ENCODE measurements at places on chromosomes 13 and 19.

DNA sequence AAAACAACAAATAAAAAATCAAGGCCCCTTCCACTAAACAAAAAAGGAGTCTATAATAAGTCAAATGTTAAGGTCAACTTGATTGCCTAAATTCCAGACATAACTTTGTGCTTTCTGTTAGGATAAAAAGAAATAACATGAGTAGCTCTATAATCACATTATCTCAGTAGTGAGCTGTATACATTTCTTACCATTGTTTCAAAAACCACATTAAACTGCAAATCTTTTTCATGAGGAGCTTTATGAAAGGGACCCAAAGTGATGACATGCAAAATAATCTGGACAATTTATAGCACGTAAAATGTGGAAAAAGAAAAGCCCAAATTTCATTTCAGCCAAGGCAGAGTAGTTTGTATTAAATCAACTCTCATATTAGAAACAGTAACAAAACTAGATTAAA lies 269.2 kb downstream of the KLF12 start:
- DNase-seq: no peak

GRCh38 chr19:6023085-6023682 lies 45.2 kb upstream of the RANBP3 start:
- DNase-seq: peak; percentile 60

DNA sequence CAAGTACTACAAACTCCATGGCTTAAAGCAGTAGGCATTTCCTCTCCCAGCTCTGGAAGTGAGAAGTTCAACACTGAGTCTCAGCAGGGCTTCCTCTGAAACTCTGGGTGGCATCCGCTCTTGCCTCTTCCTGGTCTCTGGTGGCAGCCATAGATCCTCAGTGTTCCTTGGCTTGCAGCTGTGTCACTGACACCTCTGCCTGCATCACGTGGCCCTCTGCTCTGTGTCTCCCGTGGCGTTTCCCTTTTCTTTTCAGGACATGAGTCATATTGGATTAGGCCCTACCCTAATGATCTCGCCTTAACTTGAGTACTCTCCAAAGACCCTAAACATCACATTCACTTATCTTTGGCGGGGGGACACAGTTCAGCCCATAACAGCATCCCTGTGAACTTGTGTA lies 466.7 kb downstream of the MYO16 start:
- no peak for DNase-seq

- no peak for DNase-seq
Observed at GRCh38 chr13:102495663-102496062, 93.8 kb upstream of the FGF14 start.

DNA sequence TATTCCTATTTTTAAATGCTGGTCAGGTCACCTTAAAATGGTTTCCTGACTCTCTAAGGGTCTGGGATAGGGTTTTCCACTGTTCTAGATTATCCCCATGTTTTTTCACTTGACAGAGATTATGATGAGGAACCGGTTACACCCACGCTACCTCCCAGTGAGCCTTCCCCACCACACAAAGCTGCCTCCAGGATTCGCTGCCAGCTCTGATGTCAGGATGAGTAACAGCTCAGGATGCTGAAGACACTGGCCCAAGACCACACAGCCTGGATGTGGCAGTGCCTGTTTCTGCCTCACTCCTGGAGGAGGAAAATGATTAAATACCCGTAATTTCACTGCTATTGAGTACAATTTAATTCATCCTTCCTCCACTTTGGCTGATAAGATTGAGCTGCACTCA lies 22.9 kb downstream of the ZNF114 start:
- peak; percentile 94 for DNase-seq

DNA sequence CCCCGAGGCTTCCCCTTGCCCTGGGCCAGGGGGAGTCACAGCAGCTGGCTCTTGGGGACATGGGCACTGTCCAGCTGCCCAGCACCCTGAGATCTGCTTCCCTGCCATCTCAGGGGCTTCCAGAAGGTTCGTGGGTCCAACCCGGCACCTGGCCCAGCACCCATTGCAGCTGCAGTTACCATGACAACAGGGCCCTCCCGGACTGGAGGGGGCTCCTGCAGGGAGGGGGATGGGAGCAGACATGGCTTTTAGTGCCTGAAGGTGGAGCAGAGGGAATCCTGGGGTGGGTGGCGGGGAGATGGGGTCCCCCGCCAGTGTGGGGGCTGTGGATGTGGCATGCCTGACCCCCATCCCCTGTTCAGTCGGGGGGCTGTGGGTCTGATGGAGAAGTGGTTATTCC lies 14.7 kb downstream of the PIN1 start:
- no peak for DNase-seq

- no peak for DNase-seq
Observed at GRCh38 chr19:32817569-32818476, 51.7 kb downstream of the SLC7A9 start.

DNA sequence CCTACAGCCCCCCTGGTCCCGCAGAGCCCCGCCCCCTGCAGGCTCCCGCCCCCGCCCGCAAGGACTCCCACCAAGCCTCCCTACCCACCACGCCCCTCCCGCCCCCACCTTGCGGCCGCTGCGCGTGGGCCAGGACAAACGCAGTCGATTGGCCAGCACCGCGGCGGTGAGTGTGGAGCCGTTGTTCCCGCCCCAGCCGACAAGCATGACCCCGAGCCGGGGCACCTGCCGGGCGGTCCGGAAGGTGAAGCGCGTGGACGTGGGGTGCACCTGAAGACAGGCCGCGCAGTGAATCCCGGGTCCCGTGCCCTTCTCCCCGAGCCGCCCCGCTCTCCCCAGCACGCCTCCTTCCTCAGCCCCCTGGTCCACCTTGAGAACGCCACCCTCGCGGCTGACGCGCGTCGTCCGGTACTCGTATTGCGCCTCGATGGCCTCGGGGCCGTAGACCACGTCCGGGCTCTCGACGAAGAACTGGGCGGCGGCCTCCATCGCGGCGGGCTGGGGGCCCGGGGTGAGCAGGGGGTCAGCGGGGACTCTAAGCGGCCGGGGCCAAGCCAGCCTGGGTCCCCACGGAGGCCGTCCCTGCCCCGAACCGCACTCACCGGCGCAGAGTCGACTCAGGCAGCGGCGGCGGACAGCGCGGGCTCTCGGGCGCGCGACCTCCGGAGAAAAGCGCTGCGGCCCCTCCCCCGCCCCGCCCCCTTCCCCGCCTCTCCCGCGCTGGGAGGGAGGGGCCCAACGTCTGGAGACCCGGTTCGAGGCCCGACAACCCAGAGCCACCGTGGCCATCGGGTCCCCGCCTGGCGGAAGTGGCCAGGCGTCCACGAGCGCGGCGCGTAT lies at the start of gene ISYNA1:
Gene ISYNA1, minus strand, starts transcription at position 643 of the 840 bp plus-strand sequence. Its CDS starts 154 bp downstream, at position 489.
- peak; percentile 86 for DNase-seq

GRCh38 chr13:39767791-39768517 lies 112.5 kb downstream of the COG6 start:
- DNase-seq: no peak

GRCh38 chr19:3710265-3710812 lies 2.2 kb downstream of the TJP3 start:
- DNase-seq: peak; percentile 67

- no peak for DNase-seq
Observed at GRCh38 chr13:106352850-106353249, 182.6 kb downstream of the EFNB2 start.

DNA sequence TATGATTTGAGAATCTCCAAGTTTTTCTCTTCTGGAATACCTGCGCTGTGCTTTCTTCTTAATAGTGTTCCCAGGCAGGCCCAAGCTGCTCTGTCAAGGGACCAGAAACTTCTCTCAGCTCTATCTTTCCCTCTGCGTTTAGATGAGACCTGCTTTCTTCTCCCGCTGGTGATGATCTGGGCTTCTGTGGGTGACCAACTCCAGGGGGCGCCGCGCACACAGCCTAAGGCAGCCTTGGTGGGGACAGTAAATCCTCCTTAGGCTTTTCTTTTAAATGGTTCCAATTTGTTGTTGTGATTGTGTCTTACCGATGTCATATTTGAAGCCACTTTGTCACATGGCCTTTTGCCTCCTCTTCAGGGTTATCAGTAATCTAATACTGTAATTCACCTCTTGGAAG lies 439.4 kb upstream of the KLF12 start:
- no peak for DNase-seq

GRCh38 chr19:54369082-54369687 lies 4.5 kb upstream of the LAIR1 start:
- no peak for DNase-seq

DNA sequence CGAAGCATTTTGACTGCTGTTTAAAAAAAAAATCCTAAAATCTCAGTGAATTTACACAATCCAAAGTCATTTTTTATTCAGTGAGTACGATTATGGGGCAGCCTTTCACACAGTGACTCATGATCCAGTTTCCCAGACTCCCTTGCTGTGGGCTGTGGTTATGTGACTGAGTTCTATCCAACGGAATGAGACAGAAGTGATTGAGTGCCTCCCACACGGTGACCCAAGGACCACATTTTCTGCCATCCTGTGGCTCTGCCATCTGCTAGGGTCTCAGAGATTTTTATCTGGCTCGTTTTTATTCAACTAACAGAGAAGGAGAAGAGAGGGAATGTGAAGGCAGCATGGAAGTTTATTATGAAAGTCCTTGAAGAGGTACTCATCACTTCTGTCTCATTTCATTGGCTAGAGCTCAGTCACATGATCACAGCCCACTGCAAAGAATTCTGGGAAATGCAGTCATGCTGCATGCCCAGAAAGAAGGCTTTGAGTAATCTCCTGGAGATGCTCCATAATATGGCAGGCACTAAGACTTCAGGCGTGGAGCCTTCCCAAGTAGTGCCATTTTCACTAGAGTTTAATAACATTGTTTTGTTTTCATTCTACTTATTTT lies 999.4 kb downstream of the UQCRFS1 start:
- DNase-seq: peak; percentile 23

- no peak for DNase-seq
Observed at GRCh38 chr19:39941615-39942365, 7.4 kb upstream of the FCGBP start.

GRCh38 chr13:113952983-113953520 lies 20.8 kb downstream of the C13orf46 start:
- DNase-seq: no peak

DNA sequence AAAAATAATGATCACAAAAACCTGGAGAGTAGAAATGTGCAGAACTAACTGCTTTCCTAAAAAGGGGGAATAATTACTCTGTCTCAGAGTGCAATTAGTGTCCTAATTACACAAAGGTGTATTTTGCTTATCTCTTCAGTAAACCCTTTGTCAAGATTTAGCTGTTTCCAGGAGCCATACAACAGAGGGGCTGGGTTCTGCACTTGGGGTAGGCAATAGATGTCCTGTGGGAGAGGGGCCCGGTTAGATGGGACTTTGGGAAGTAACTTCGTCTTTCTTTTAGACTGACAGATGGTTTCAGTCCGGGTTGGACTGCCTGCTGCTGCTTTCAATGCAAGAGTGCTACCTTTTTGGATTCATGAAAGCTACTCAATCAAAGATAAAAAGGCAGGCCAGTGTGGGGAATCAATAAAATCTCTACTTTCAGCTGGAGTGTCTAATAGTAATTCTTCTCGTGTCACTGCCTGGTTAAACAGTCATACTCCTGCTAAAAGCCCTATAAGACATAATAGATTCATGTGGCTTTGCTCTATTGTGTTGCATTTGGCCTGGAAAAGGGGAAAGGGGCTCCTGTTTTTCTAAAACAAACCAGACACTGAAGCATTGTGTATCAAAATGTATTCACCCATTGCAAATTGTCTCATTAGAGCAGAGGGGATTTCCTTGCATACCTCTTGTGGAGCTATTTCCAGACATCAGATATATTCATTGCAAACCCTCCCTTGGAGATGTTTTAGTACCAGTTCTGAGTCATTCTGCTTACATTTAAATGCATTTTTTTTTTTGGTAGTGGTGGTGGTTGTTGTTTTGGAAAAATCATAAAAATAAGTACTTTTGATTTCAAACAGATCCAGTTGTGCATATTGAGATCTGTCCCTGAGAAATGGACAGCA lies 83.3 kb upstream of the PCDH8 start:
- no peak for DNase-seq

GRCh38 chr13:36212789-36213188 lies 1.6 kb downstream of the SOHLH2 start:
- DNase-seq: no peak

DNA sequence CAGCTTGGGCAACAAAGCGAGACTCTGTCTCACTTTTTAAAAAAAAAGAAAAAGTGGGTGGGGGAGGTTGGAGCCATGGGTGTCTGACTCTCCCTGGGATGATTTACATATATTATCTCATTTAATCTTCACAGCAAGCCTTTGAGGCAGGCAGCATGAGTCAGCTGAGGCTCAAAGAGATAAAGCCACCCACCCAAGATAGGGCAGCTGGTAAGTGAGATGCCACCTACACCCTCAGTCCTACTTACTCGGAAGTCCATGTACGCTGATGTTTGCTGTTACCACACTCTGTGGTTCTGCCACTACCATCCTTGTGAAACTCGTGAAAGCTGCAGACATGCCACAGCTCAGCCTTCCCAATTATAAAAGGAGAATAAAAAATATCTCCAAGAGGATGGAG lies 142.0 kb upstream of the TSHZ3 start:
- DNase-seq: no peak

- no peak for DNase-seq
Observed at GRCh38 chr19:47742634-47743033, 2.7 kb upstream of the NOP53 start.

- peak; percentile 89 for DNase-seq
Observed at GRCh38 chr19:54952591-54953344, 5.4 kb upstream of the NLRP7 start.

- DNase-seq: no peak
Observed at GRCh38 chr19:54077334-54077733, 3.8 kb downstream of the TARM1 start.

- no peak for DNase-seq
Observed at GRCh38 chr19:40139533-40140287, 49.0 kb upstream of the ZNF780A start.

DNA sequence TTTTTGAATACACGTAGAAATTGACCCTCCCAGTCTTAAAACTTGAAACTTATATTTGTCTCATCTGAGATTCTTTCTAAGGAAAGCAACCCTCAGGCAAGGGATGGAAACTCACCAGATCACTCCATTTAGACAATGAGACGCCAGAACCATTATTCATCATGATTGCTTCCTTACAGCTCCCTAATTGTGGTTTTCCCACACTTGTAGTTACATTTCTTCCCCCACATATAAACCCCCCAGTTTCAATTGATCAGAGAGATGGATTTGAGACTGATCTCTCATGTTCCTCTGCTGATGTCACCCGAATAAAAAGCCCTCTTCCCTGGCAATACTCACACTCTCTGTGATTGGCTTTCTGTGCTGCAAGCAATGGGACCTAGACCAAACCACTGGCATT lies 197.9 kb upstream of the STARD13 start:
- peak; percentile 50 for DNase-seq

GRCh38 chr19:28927456-28927855 lies 285.5 kb downstream of the UQCRFS1 start:
- no peak for DNase-seq

DNA sequence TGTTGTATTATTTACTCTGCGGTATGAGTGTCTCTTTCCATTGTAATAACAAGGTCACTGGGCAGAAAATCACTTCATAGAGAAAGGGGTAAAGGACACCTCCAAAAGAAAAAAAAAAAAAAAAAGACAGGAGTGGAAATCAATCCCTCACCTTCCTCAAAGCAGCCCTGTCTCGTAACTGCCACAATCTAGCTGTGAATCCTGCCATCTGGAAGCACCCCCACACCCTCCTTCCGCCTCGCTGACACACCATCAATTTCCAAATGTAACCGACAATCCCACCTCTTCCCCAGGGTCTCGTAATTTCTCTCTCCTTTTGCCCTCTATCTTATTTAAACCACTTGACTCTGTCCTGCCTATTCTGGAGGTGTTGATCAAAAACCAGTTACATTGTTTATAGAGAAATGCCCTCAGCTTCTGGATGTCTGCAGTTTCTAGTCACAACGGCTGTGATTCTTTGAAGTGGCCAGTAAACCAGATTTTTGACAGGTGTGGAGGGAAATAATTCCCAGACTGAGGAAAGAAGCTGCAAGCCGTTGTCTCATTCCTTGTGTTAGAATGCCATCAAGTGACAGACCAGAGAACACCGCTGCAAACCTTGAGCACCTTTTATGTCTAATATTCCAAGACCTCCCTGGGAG lies 9.1 kb upstream of the POP4 start:
- DNase-seq: no peak
